ENCODE measurements at places on chromosomes 16 and 17.

DNA sequence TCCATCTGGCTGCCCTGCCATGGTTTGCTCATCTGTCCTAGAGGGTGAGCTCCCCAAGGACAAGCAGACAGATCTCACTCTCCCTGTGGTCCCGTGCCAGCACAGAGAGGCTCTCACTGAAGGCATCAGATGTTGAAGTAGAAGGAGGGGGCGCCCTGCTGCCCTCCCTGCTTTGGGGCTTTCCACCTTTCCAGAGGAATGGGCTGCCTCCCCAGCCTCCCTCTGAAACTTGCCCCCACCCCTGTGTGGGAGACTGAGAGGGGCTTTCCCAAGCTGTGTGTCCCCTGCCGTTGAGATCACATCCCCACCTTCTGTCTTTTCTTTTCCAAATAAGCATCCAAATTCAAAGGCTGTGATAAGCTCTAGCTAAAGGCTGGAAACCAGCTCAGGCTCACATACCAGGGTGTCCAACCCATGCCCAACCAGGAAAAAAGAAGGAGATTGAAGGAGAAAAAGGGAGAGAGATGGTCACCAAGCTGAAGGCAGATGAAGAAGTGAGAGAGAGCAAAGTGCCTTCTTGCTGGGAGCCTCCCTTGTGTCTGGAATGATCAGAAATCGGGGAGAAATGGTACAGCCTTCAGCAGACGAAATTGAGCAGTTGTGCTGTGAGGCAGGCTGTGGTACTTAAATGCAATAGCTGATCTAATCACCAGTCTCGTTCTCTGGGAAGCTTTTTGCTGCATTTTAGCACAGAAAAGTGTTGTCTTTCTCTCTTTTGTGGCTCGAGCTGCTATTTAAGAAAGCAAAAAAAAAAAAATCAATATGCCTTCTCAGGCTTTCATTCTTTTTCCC, 145.9 kb upstream of the LHX1 start:
- no peak for DNase-seq

GRCh38 chr16:52056259-52056658, 490.7 kb downstream of the TOX3 start:
- no peak for DNase-seq

GRCh38 chr16:67284699-67285646, 5.6 kb downstream of the PLEKHG4 start:
- peak; percentile 84 for DNase-seq

- no peak for DNase-seq
Observed at GRCh38 chr17:74512624-74513091, 18.6 kb downstream of the CD300LB start.

DNA sequence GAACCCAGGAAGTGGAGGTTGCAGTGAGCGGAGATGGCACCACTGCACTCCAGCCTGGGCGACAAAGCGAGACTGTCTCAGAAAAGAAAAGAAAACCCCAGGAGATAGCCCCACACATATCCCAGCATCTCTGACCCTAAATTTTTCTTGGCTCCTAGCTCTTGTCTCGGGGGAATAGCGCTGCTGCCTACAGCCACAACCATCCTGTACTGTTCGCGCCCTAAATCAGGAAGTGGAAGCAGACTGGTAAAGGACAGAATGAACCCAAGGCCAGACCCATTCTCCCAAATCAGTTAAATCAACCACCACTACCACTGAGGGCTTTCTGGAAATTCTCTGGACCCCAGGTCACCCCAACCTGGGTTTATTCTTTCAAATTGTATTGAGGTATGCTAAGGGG, 1.7 kb downstream of the CTDNEP1 start:
- no peak for DNase-seq

DNA sequence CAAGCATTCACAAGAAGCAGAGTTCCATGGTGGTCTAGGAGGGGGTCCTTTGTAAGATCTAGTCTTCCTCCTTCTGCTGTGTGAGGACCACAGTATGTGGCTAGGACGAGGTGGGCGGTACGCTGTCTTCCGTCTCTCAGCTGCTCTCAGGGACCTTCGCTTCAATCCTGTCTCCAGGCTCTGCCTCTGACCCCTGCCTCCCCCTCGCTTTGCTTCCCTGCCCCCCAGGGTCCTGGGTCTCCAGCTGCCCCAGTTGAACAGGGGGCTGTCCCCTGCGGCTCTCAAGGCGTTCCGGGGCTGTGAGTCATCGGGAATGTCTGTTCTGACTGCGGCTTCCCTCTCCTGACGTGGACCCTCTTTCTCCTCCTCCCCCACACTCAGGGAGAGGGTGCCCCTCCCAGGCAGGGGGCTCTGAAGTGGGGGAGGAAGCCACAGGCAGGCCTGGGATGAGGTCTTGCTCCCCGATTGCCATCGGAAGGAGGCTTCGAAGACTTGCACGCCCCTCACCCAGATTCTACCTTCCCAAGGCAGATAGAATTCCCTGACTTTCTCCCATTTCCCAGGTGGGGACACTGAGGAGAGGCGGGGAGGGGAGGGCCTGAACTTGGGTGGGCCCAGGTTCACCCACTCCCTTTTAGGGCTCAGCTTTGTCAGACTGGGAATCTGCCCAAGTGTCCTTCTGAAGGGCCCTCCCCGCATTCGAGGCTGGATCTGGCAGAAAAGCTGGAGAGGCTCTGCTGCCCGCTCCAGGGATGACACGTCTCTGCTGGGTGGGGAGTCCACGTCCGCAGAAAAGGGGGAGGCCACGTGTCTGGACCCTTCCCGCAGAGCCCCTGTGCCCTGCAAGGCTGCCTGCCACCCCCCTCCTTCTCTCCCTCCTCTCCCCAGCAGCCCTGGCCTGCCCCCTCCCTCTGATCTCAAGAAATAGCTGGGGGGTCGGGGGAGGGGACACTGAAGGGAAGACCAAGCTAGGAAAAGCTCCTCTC, 9.1 kb upstream of the COL1A1 start:
- DNase-seq = no peak

Data from HuH-7 (cell line).